ENCODE measurements at places on chromosomes 13 and 19.

- peak; percentile 53 for DNase-seq
Measured at GRCh38 chr13:86020351-86021002, 221.3 kb upstream of the SLITRK6 start.

GRCh38 chr19:33394723-33395560 lies 21.4 kb downstream of the CEBPG start:
- DNase-seq, result no peak

GRCh38 chr19:4376671-4376990 lies 23.7 kb downstream of the SH3GL1 start:
- no peak for DNase-seq

- no peak for DNase-seq
Measured at GRCh38 chr19:13066933-13067807, 35.5 kb downstream of the LYL1 start.

- DNase-seq, result no peak
Measured at GRCh38 chr19:41395355-41395754, 1.8 kb downstream of the EXOSC5 start.

GRCh38 chr19:36572593-36573019 lies 486 bp downstream of the ZNF529 start:
- no peak for DNase-seq

GRCh38 chr19:49595819-49596404 lies 4.9 kb downstream of the PRR12 start:
- DNase-seq, result no peak

- DNase-seq, result peak; percentile 54
Measured at GRCh38 chr19:38394488-38394887, 6.0 kb downstream of the SPRED3 start.

GRCh38 chr19:53424968-53425597 lies 6.7 kb upstream of the ZNF761 start:
- peak; percentile 78 for DNase-seq

- DNase-seq, result peak; percentile 68
Measured at GRCh38 chr13:112067871-112068539, 1.1 kb downstream of the SOX1 start.

DNA sequence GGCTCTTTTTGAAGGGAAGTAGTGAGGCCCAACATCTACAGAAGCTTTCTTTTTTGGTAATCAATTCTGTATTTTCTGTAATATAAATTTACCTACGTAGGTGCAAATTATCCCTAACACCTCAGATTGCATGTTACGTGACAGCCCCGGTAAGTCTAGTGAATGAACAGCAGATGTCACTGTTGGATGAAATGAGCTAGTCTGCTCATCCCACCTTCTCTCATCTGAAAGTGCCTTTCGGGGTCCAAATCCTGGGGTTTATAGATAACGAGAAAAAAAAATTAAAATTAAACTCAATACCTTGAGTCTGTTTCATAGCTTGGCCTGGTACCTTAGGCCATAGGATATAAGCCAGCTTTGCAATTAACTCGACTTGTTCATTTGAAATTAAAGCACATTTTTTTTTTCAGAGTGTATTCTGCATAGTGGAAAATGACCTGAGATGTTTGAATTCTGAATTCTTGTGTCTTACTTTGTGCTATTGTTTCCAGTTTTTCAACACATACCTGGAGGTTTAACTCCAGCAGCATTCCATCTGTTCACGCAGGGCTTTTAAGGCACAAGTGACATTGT lies 548.2 kb downstream of the GPC5 start:
- peak; percentile 46 for DNase-seq

- DNase-seq, result peak; percentile 95
Measured at GRCh38 chr19:37931881-37932655, 25.1 kb downstream of the SIPA1L3 start.

- DNase-seq, result peak; percentile 98
Measured at GRCh38 chr19:38851622-38852230, 1.9 kb upstream of the HNRNPL start.

- DNase-seq, result peak; percentile 49
Measured at GRCh38 chr13:50509771-50510441, 333.6 kb downstream of the DLEU7 start.

DNA sequence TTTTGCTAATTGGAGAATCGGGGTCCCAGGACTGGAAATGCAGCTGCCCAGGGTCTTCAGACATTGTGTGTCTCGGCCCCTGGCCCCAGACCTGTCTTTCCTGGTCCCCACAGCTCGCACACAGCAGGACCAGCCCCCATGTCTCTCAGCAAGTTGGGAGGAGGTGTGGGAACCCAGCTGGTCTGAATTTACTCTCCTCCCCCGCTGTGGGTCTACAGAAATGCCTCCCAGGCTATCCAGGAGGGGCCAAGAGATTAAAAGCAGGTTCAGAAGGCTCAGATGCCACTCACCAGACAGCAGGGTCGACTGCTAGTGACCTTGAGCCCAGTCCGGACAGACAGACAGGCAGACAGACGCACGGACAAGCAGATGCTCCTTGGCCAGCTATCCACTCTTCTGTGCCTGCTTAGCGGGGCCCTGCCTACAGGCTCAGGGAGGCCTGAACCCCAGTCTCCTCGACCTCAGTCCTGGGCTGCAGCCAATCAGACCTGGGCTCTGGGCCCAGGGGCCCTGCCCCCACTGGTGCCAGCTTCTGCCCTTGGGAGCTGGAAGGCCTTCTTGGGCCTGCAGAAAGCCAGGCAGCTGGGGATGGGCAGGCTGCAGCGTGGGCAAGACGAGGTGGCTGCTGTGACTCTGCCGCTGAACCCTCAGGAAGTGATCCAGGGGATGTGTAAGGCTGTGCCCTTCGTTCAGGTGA lies at the start of gene DAND5:
Gene DAND5 (plus strand): TSS at position 285 of the 697 bp plus-strand sequence. CDS start 85 bp downstream, at position 370.
- DNase-seq, result peak; percentile 29

- DNase-seq, result peak; percentile 82
Measured at GRCh38 chr19:6610934-6611852, 20.2 kb upstream of the CD70 start.

DNA sequence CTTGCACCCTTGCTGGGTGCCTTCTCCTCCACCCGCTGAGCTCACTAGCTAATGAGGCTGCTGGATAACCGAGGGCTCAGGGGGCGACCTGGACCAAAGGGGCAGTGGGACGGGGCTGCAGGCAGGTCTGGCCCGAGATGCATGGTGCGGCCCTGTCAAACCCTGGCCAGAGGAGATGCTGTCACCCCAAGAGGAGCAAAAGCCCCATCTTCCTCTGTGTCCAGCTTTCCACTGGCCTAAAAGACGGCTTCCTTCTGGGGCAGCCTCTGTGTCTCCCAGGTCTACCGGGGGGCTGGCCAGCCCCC lies 261.8 kb downstream of the TBC1D4 start:
- no peak for DNase-seq

DNA sequence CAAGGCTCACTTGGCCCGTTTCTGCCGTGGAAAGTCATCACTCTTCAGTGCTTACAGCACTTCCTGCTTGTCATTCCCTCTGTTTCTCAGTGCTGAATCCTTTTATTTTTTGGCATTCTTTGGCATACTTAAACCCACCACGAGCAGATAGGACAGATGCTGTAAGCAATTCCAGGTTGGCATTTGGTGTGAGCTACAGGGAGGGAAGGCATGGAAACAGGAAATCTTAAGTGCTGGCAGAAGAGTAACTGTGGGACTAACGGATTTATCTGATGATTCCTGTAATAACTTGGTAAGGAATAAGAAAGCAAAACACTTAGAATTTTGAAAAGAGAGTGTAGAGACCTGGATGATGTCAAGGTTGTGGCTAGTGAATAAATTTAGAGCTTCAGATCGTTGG lies 273.4 kb downstream of the GPC6 start:
- peak; percentile 4 for DNase-seq

All from astrocyte of the hippocampus (primary cell).